ENCODE measurements at places on chromosomes 11 and 22.

DNA sequence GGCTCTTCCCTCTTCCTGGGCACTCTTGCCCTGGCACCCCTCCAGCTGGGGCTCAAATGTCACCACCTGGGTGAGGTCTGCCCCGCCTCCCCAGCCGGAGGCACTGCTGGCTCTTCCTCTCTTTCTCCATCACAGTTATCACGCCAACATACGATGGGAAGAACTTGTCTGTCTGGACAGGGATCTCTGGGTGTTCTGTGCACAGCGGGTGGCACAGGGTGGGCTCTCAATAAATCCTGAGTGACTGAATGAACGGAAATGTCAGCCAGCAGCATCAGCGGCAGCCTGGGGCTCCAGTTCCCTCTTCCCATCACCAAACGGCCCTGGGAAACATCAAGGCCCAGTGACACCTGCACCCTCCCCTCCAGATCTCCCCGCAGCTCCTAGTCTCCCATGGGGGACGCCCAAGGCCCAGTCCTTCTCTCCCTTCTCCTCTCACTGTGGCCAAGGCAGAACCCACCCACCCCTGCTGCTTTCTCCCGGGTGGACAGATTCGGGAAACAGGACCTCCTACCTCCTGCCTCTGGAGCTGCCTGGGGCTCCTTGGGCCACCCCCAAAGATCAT is 440 bp upstream of the SLC25A45 start:
- no peak for DNase-seq

- no peak for DNase-seq
Observed at GRCh38 chr11:121494355-121495099, 41.8 kb upstream of the SORL1-AS1 start.

DNA sequence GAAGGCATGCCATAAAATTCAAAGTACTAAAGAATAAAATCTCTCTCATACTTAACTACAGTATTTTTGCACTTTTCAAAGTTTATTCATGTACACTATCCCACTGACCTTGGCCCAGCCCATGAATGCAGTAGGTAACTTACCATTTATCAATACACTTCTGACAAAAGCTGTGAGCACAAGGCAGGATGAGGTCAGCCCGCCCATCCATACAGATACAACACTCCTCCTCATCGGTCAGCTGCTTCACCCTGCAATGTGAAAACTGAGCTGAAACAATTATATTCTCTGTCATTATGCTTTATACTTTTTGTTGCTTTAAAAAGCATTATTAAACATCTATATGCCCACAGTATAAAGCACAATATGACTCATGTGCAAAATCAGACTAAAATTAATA is 22.1 kb downstream of the RNF141 start:
- no peak for DNase-seq

DNA sequence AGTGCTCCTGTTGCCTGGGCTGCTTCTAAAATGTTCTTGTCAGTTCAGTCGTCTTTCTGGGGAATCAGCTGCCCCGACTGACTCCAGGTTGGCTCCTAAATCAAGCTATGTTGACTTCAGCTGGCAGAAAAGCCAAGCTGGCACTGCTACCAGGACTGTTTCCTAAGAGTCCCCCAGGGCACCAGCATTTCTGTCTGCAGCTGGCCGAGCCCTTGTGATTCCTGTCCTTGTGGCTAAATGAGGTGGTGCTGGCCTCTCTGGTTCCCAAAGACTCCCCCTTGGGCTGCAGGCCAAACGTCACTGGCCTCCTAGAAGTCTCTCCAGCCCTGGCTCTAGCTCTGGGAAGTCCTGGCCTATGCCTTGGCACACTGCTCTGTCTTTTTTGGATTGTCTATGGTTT is 31.1 kb downstream of the GRAMD1B start:
- no peak for DNase-seq

- no peak for DNase-seq
Observed at GRCh38 chr11:132977746-132978145, 554.6 kb downstream of the OPCML start.

Measured in neural progenitor cell (in vitro differentiated cells).